ELF-1 (cell line): ENCODE measurements at places on chromosomes 3 and 15.

DNA sequence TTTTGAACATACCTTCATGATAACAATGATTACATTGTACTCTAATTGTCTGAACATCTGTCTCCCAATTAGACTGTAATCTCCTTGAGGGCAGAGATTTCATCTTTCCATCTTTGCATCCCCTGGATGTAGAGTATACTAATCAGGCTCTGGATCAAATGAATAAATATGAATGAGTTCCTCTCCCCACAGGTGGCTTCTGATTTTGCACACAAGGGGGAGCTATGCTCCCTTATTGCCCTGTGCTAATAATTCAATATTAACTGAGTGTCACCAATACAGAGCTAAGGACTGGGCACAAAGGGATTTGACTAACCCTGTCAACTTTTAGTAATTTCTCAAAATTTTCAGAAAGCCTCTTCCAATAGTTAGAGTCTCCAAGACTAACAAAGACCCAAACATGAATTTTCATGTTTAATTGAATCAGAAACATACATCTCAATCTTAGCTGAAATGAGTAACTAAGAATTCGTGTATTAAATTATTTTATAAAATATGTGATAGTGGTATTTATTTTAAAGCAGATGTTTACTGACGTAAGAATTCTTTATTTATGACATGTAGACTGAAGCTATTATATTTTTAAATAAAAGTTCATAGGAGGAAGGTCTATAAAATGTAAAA, 3.0 kb downstream of the DUOXA1 start:
- DNase-seq, result no peak

DNA sequence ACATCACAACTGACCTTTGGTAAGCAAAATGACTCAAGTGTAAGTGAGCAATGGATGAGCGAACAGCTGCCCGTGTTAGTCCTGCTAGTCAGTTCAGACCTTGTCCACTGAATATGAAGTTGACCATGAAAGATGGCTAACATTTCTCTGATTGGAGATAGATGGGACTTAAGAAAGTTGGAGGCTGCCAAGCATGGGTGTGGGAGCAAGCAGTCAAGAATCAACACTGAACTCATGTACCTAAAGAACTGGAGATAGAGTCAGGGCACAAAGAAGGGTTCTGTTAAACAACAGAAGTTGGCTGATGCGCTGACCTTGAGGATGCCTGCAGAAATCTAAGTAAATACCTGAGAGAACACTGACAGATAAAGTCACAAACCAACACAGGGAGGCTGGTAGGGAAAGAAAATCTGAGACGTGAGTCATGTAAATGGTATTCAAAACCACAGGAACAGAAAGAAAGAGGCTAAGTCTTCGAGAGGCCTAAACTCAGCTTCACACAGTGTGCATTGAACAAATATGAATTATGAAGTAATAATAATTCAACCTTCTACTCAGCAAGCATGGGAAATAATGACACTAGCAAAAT, 30.7 kb upstream of the ANPEP start:
- DNase-seq, result no peak

- no peak for DNase-seq
These were observed 26.9 kb downstream of the BFSP2 start for GRCh38 chr3:133426721-133427120.

GRCh38 chr3:149534671-149535332, 60.3 kb downstream of the TM4SF4 start:
- DNase-seq, result no peak
